ENCODE measurements at places on chromosomes 5 and 9. TPM values are rescaled to one million over a fixed set of nuclear protein-coding genes. Genes with fewer than 3 reads are reported as not detected.

DNA sequence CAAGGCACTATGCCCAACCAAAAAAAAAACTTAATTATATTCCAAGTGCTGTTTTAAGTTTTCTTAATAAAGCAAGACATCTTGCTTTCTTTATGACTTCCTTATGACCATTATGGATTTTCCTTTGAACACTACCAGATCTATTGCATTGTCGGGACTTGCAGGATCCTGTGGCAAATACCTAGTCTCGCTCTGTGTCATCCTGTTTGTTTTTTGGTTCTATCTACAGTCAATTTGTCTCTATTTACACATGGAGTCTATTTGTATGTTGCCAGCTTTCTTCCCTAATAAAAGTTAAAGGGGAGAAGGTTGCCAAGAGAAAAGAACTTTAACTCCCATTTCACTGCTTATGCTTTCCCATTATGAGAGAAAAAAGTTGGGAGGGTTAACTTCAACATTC lies 4.9 kb downstream of the HINT1 start:
- DNase-seq: no peak

GRCh38 chr9:115730396-115730795 lies 423.2 kb upstream of the PAPPA start:
- DNase-seq: no peak

MZB1 gene
- not detected for total RNA-seq

INSL6 gene
- not detected for total RNA-seq
